Activated naive CD8-positive, alpha-beta T cell treated with anti-CD3 and anti-CD28 coated beads for 36 hours (primary cell): ENCODE measurements at places on chromosomes 11 and 22.
A peak's percentile ranks its signal among the peaks of the same experiment; 100 is the strongest.

DNA sequence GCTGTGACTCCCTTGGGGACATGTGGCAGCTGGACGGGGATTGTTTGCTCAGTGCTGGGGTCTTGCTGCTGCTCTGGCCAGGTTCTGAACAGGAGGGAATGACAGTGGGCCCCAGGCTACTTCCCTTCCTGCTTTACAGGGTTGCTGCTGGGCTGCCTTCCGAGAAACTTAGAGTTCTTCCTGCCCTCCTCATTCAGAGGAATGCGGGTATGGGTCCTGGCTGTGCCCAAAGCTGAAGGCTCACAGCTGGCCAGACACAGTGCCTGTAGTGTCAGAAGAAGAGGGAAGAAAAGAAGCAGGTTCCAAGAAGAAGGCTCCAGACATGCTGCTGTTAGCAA is 108.3 kb upstream of the PARVA start:
- no peak for DNase-seq

- no peak for DNase-seq
Measured at GRCh38 chr11:96648991-96649390, 259.2 kb downstream of the JRKL start.

GRCh38 chr11:123483466-123483865 is 53.4 kb downstream of the GRAMD1B start:
- no peak for DNase-seq

GRCh38 chr11:9777066-9777465 is 113.2 kb downstream of the SWAP70 start:
- no peak for DNase-seq

DNA sequence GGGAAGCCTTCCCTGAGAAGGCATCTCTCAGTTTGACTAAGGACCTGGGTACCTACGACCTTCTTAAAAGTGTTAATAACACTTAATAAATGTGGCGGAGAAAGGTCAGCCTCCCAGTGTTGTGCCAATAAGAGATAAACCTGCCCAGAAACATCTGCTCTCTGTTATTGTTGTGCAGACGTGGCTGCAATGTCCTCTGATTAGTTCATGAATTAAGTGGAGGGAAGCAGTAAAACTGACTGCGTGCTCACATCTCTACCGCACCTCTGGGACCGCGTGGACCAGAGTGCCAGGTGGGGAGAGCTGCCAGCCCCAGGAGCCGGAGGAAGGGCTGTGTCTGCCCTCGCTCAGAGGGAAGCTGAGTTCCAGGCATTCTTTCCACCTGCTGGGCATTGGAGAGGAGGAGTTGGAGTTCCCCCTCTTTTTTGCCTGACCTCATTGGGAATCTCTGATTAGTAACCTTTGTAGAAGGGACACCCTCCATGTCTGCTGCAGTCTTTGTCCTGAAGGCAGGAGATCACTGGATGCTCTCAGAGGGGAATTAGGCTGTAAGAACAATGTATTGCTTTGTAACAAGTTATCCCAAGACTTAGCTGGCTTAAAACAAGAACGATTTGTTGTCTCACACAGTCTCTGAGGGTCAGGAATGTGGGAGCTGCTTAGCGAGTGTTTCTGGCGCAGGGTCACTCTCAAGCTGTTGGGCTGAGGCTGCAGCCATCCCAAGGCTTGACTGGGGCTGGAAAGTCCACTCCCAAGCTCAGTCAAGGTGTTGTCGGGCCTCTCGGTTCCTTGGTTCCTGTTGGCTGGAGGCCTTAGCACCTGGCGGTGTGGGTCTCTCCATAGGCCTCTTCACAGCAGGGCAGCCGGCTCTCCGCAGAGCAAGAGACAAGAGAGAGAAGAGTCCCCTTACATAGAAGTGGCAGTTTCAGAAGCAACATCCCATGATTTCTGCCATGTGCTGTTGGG is 247.6 kb upstream of the TBCEL start:
- DNase-seq, result no peak

- no peak for DNase-seq
Measured at GRCh38 chr11:124899383-124900145, 1.9 kb upstream of the ROBO4 start.

GRCh38 chr11:9838961-9839360 is 175.1 kb downstream of the SWAP70 start:
- DNase-seq, result no peak

- DNase-seq, result no peak
Measured at GRCh38 chr11:122789907-122790306, 48.4 kb upstream of the CRTAM start.

DNA sequence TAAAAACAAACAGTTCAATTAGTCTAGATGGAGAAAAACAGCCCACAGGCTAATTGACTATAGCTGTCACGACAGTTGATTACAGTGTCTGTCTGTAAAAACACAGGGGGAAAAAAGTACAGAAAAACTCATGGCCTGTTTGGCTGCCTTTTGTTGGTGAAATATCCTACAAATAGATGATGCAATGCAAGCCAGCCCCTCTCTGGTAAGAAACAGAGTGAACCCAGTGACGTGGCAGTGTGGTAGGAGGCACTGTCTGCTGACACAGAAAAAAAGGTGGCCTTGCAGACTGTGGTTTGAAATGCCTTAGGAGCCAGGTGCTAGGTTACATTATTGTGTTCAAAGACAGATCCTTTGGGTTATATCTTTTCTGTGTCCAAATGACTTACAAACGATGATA is 431.4 kb upstream of the CCDC90B start:
- DNase-seq, result no peak

- peak; percentile 75 for DNase-seq
Measured at GRCh38 chr11:123430721-123431497, 840 bp downstream of the GRAMD1B start.

- DNase-seq, result no peak
Measured at GRCh38 chr11:24516638-24517037, 19.8 kb downstream of the LUZP2 start.

DNA sequence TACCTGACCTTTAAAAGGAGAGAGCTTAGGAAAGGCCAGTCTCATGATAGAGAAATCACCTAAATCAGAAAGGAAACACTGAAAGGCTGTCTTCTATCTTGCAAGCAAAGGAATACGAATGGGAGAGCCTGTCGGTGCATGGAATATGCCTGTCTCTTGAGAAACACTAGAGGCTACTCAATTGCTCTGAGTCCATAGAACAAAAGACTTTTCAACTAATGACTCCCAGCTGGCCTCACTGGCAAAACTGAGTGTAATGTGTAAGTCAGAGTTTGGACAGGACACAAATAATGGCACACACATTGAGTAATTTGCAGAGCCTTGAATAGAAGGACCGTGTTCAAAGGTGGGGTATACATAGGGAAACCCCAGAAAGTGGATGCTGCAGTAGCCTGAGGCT is 171.0 kb upstream of the ARHGAP20 start:
- no peak for DNase-seq

GRCh38 chr11:69828276-69828970 is 9.2 kb upstream of the FGF3 start:
- DNase-seq, result no peak

DNA sequence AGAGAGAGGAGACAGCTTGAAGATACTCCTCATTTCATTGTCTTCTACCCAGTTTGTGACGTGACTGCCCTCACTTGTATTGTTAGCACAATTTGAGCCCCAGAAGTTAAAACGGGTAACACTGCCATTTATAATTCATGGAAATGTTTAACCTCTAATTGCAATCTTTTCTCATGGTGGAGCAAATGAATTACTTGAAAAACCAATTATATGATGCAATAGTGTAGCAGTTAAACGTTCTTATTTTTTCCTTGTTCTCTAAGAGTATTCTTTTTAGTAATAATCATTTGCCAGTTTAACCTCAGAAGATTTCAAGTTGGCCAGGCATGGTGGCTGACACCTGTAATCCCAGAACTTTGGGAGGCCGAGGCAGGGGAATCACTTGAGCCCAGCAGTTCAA is 56.6 kb downstream of the CDON start:
- no peak for DNase-seq

DNA sequence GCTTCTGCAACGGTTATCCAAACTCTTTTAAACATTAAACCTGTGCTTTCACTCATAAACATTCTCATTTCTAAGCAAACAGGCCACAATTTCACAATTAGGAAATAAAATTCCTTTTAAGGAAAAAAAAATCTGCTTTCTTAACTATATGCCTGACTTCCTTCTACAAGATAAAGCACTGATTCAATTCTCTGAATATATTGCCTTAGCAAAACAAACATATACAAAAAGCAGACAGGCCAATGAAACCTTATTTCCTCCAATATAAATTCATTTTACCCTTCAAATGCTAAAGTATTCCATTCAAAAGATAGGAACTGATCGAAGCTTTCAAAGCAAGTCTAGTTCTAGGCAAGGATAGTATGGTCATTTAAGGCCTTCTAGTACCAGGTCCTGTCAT is 76.7 kb downstream of the PHF21A start:
- DNase-seq, result no peak

DNA sequence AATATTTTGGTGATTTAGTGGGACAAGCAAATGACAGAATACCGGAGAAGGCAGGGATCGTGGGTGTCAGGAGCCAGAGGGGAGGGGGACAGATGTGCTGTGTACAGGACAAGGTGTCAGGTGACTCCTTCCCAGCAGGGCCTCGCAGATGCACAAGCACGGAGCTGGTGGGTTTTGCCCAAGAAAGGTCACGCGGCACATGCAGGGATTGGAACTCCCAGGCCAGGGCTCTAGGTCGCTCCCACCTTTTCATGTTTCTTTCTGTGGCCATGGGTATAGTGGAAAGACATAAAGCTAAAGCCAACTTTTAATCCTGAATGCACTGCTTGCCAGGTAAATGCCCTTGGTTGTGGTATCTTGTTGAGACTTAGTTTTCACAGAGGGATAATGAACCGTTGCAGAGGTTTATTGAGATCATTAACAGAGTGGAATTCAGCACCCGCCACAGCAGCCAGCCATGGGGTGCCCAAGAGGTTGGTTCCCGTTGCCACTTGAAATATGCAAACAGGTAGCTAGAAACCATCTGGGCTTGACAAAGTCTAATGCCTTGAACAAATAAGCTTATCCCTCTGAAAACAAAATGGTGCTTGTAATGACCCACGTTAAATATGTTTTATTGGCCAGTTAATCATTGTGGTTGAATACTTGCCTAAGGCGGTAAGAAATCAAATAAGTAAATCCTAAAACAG is 10.1 kb downstream of the C22orf23 start:
- DNase-seq, result no peak

DNA sequence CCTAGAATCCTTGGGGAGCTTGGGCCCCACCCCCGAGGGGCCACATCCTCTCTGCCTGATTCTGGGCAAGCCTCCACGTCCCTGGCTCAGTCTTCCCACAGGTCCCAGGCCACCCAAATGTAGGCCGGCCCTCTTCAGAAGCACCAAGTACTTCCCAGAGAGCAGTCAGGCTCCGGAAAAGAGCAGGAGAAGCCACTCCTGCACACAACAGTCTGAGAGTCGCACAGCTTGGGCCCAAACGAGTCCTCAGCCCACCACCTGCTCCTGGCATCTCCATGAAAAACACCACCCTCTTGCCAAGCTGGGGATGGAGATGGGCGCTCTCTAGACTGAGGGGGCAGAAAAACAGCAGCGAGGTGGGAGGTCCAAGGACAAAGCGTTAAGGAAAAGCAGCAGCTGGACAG is 15.4 kb downstream of the EHD1 start:
- DNase-seq, result no peak

- DNase-seq, result no peak
Measured at GRCh38 chr11:13216019-13216710, 61.4 kb upstream of the BMAL1 start.

GRCh38 chr22:33565580-33565995 is 354.7 kb downstream of the LARGE1 start:
- DNase-seq, result peak; percentile 4

DNA sequence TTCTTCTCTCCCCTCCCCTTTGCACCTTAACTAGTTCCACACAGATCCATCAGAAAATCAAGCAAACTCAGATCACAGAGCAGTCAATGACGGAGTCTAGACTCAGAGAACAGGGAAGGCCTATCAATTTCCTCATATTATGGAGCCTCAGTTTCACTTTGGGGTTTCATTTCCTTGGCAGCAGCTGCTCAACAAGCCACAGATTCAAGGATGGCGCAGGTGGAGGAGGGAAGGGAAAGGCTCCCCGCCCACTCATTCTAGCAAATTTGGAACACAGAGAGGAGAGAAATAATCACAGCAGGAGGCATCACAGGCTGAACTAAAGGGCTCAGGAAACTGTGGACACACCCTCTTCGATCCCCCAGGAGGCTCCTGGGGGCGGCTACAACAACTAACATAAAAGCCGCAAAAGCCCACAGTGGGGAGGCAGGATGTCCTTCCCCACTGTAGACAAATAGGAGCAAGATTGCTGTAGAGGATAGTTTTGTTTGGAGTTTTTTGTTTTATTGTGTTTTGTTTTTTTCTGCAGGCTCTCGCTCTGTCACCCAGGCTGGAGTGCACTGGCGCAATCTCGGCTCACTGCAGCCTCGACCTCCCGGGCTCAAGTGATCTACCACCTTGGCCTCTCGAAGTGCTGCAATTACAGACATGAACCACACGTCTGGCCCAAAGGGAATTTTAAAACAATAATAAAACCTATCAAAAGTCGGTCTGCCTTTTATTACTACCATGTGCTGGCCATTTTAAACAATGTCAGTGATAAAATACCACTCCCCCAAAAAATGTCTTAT is 3.4 kb downstream of the PLAAT3 start:
- DNase-seq, result no peak

- peak; percentile 79 for DNase-seq
Measured at GRCh38 chr22:32265882-32266767, 11.0 kb upstream of the SLC5A4 start.

DNA sequence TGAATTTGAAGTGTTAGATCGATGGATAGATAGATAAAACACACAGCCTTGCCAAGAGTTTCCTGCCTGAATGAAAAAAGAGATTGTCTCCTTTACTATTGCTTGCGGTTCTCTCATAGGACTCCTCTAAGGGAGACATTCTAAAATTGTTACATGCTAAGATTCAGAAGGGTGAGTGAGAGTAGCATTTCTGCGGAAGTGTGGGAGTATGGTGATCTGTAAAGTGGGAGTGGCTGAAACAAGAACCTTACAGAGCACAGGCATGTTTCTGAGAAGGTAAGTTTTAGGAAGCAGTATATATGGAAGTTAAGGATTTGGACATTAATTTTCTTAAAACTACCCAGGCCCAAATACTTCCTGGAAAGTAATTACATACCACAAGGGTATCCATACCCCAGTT is 139.6 kb downstream of the TRIM44 start:
- DNase-seq, result no peak

GRCh38 chr11:12376259-12377081 is 901 bp upstream of the PARVA start:
- no peak for DNase-seq

DNA sequence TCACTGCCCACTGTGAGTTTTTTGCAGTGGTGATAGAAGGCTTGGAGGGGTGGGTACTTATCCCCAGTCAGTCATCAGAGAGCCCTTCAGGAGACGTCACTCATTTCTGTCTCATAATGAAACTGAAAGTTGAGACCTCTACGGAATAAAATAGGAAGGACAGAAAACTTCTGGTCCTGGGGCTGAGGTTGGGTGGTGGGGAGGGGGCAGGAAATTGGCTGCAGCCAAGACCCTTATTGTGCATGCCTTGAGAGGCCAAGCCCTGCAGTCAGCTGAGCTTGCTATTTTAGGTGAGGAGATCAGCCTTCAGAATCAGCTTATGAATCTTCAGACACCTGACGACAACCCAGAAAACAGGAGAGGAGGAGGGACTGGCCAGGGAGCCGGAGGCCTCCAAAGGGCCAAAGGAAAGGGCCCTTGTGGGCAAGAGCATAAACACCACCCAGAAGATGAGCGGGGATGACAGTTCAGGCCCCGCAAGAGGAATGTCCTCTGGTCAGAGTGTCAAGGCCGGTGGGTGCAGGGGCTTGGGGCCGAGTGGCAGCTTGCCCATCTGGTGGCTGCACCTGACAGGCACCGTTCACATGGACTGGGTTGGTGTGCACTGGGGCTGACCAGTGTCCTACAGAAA is 17.9 kb upstream of the ADA2 start:
- peak; percentile 21 for DNase-seq

GRCh38 chr11:114173843-114174242 is 114.3 kb downstream of the ZBTB16 start:
- no peak for DNase-seq

- no peak for DNase-seq
Measured at GRCh38 chr11:4714300-4714699, 9.7 kb downstream of the MMP26 start.
